ENCODE measurements at places on chromosomes 1 and 21.

DNA sequence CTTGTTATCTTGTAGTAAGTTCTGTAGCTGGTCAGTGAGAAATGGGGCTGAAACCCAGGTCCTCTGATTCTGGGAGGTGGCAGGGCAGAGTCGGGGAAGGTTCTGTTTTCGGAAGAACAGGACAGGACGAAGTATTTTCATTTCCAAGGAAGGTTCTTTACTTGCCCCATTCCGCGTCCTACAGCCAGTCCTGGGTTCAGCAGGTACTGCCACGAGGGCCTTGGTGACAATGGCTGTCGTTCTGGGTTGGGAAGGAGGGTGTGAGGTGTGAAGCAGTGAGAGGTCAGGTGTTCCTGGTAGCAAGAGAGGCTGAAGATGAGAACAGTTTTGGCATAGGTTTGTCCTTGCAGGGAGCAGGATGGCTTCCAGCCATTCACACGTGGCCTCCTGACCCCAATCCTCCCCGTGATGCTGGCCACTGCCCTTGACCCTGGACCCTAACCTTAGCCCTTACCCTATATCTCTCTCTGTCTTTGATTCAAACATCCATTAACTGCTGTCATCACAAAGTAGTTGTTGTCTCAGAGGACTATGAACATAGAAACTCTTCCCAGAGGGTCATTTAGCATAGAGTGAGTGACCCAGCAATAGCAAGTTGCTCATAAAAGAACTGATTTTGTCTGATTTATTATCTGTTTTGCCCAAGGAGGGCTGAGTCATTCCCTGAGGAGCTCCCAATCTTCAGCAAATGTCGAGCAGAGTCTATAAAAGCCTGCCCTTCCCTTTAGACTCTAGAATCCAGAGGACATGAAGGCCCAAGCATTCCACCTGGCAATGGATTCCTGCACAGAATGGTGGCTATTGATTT lies 25.0 kb downstream of the VASH2 start:
- DNase-seq, result no peak

DNA sequence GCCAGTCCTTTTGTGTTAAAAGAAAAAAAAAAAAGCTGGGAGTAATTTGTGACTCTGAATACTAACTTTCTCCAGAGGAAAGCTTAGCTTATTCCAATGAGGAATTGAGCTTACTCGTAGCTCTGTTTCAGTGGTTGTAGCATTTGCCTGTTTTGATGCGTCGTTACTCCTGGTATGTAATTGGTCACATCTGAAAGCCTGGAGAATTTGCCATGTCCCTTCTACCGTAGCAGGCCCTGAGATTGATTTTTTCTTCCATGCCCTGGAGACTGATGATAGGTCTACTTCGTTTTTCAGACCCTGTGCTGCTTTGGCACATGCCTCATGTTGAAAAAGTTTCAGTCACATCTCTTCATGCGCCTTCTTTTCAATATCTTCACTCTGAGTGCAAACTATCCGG lies 1103.0 kb downstream of the PLA2G4A start:
- DNase-seq, result no peak

- DNase-seq, result no peak
Measured at GRCh38 chr1:207645635-207646081, 725 bp downstream of the CR1L start.

- DNase-seq, result no peak
Measured at GRCh38 chr1:243505986-243506689, 250.3 kb downstream of the SDCCAG8 start.

GRCh38 chr1:70042090-70042731 lies 163.2 kb downstream of the LRRC40 start:
- DNase-seq, result no peak

Data from NCI-H524 (cell line).